ENCODE measurements at places on chromosomes 2 and 18. TPM values are rescaled to one million over a fixed set of nuclear protein-coding genes. Genes with fewer than 3 reads are reported as not detected.

Gene TSN
- total RNA-seq, result 36.2 TPM

- no peak for DNase-seq
These were observed 463.1 kb upstream of the HS6ST1 start for GRCh38 chr2:128781585-128782385.

- DNase-seq, result no peak
These were observed 30.0 kb downstream of the CPS1 start for GRCh38 chr2:210586381-210586780.

DNA sequence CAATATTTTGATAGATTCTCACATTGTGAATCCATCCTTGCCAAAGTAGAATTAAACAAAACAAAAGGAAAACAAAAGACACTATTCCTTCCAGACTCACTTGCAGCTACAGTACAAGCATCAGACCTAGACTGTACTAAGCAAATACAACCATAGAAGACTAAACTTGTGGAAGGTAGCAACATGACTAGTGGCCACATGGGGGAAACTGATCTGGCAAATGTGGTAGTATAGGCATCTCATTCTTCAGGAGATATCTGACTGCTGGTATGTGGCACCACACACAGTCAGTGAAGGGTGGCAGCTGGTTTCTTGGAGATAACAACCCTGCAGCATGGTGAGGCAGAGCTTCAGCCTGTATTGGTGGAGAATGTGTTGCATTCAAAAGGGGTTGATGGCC, 81.0 kb upstream of the ACVR2A start:
- DNase-seq, result no peak

DNA sequence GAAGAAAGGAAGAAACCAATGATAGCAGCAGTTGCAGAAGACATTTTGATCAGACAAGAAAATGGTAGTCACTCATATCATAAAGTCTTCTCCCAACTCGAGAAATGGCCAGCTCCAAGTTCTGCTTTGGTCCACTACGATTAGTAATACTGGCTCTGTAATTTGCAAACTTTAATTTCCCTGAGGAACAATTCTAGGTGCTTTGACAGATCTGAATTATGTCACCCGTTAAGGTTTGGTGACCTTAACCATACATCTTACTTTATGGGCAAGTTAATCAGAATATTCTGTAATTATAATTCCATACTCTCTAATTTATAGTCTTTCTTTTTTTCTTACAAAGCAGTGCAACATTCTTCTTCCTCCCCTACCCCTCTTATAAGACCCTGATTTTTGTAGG, 84.5 kb downstream of the RND3 start:
- no peak for DNase-seq

DNA sequence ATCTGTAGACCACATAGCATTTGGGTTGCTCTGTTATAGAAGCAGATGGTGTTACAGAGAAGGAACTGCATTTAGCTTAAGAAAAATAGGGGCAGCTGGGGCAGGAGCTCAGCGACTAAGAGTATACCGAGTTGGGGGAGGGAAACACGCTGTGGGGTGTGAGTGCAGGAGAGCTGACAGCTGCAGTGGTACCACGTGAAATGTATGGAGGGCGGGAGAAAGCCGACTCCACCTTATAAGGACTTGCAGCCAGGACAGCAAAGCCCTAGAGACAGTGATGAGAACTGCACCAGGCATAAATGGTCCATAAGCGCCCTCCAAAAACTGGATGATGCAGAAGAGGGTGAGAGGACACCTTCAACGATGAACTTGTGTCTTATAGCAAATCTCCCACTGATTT, 237.6 kb downstream of the PRKCE start:
- peak; percentile 72 for DNase-seq

GRCh38 chr2:64565949-64566710, 42.0 kb downstream of the AFTPH start:
- no peak for DNase-seq

Data from lower lobe of right lung (tissue), 2 donors.